AG08395 (cell line): ENCODE measurements at places on chromosomes 5 and 9.

DNA sequence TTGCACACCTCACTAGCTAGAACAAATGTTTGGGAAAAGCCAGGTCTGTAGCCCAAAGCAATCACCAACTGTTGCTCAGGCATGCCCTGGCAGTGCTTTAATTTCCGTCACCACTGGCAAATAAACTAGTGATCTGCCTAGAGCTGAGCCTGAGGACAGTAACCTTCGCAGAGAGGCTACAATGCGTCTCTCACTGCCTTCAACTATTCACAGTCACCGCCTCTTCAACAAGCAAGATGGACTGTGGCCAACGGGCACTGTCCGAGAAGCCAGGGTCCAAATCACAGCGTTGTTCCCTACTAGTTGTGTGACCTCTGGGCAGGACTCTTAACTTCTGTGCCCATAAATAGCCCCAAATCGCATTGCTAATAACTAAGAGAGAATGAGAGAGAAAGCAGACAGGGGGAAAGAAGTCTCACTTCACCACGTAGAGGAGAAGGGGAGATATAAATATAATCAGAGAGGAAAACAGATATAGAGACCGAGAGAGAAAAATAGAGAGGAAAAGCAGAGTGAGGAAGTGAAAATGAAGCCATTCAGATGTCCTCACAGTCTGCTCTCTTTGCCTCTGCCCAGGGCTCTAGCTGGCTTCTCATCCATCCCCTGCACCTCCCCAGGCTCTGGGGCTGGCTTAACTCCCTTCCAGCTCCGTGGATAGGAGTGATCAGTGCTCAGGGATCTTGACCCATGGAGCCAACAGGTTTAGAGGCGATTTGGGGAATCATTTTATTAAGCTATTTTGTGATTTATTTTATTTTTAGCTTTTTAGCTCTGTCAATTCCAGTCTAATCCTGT is 157.9 kb downstream of the ZDHHC21 start:
- DNase-seq, result no peak

DNA sequence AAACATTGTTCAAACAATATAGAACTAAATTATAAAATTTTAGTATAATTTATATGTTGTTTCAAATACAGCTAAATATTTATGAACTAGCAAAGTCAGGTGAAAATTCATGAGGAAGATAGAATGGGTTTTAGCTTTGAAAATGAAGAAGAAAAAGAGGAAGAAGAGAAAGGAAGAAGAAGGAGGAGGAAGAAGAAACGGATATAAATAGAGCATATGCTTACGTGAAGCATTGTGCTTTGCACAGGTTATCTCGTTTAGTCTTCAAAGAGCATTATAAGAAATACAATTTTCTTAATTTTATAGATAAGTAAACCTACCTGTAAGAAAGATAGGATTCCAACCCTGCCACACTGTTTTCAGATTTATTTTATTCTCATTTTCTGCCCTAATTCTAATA is 620.6 kb upstream of the DAB2 start:
- no peak for DNase-seq

DNA sequence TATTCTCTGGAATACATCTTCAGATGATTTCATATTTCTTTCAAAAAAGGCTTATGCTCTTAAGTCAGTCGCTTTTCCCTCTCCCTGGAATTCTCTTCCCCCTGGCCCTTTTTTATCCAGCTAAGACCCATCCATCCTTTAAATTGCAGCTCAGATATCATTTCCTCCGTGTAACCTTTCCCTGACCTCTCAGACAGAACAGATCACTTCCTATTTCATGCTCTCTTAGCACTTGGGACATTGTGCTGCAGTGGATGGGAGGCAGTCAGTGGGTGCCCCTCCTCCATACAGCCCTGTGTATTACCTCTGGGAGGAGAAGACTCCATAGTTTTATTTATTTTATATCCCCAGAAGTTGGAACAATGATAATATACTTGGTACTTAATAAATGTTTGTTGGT is 423.4 kb downstream of the ISL1 start:
- no peak for DNase-seq

GRCh38 chr5:107969847-107970246 is 299.1 kb upstream of the EFNA5 start:
- DNase-seq, result no peak

DNA sequence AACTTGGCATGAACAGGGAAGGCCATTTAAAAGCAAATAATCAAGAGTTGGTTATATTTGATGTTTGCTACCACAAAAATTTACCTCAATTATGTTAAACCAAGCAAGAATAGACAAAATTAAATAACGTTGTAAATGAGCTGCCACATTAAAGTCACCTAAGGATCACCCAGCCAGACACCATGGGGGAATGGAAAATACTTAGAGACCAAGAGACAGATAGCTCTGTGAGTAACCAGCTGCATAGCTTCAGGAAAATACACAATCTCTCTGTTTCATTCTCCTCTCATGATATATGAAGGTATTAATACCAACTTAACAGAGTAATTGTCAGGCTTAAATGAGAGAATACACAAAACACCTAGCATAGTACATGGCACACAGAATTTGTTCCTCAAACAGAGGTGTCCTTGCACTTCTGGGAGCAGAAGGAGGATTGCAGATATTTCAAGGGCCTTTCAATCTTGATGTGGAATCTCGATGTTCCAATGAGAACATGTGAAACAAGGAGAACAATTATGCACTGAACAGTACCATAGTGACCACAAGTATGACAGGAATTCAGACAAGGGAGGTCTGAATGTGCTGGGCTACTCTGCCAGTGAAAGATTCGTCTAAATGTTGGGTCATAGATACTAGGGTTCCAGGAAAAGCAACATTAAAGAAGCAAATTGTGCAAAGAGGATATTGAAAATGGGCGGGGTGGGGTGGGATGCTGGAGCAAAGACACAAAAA is 18.6 kb downstream of the JAKMIP2 start:
- no peak for DNase-seq

GRCh38 chr5:160467555-160468362 is 46.1 kb downstream of the PTTG1 start:
- DNase-seq, result peak; percentile 67

DNA sequence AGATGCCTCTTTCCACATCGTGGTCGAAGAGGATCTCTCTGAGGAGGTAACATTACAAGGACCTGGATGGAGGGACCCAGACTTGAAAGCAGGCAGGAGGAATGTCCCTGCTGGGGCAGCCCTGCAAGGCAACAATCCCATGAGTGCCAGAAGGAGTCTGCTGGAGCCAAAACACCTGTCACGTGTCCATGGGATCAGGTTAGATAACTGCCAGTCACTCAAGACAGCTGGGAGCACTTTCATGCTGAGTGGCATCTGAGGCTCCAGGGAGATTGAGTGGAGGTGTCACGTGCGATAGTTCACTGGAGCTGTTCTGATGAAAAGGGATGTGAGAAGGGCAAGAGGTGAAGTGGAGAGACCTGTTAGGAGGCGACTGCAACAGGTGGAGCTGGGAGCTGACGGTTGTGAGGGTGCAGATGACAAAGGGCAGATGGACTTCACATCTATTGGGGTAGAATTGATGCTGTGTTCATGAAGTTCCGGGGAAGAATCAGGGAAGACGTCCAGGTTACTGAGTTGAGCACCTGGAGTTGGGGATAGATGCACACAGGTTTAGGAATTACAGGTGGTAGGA is 68.4 kb downstream of the ICE1 start:
- DNase-seq, result no peak

DNA sequence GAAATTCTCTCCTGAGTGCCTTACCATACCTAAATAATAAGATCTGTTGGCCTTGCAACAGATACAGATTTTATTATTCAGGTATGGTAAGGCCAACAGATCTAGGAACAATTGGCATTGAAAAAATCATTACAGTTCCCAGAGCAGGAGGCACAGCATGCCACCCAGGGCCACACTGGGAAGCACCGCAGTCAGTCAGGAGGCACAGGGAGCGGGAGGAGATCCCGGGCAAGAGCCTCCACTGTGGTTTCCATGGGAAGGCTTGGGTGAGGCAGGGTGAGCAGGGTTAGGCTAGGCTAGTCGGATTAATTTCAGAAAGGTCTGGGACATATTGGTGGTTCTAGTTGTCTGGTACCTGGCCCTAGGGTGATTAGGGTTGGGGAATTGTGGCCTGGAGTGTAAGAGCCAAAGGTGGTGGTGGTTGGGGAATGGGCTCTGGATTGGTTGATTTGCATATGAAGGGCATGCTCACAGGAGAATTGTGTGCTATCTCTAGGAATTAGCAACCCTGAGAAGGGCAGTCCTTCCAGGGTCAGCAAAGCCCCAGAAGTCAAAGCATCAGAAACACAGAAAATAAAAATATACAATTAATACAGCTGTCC is 111.4 kb downstream of the PDE8B start:
- DNase-seq, result no peak

DNA sequence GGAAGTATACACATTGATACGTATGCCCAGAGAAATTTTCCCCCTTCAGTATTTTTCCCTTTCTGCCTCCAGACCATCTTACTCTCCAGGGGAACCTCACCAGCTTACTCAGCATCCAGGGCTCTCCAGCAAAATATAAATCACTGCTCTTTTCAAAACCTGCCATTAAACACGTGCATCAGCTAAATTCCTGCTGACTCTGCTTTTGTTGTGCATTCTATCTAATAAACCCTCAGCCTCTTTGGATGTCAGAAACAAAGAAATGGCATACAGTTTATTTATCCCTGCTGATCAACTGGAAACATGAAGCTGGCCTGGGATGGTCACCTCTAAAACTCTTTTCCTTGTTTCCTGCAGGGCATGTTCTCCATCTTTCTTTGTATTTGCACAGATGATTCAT is 126.8 kb downstream of the TRPM3 start:
- DNase-seq, result no peak

GRCh38 chr5:150710165-150710564 is 9.3 kb upstream of the RBM22 start:
- DNase-seq, result peak; percentile 17

DNA sequence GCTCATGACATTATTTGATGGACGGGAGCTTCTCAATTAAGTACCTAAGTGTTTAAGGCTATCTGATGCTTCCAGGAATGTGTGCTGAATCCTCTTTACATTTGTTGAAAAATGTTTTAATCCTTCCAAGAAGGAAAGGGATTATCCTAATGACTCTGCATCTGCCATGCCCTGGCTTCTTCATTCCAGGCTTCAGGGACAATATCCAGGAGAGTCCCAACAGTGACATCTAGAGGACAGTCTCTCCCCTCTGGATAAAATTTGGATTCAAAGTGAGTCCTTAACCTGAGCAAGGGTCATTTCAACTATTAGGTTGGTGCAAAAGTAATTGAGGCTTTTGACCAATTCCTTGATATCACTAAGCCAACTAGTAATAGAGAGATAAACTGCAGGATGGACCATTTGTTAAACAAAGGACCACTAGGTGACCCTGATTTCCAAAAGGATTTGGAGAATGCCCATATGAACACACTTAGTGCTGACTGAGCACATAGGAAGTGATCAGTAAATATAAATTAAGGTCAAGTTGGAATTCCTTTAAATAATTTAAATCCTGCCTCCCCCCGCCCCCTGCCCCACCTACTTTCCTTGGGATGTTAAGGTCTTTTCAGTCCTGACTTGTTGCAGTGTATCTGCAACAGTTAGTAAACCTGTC is 19.1 kb downstream of the TNFSF8 start:
- peak; percentile 73 for DNase-seq

DNA sequence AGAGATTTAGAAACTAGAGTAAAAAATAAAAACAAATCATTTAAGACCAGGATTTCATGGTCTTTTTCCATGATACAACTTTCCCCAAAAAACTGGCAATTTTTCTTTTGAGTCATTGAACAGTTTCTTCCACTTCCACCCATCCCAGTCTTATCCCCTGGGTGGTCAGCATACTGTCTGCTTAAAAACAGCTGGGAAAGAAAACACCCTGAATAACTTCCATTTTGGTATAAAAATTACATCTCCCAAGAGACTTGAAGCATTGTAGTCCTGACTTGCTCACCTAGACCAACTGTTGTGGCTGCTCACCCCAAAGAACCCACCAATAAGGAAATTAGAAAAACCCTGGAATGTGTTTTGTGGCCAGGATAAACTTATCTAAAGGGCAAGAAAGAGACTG is 731.3 kb downstream of the NR2F1-AS1 start:
- no peak for DNase-seq

- DNase-seq, result no peak
These were observed 59.9 kb downstream of the VAV2 start for GRCh38 chr9:133932181-133932580.

DNA sequence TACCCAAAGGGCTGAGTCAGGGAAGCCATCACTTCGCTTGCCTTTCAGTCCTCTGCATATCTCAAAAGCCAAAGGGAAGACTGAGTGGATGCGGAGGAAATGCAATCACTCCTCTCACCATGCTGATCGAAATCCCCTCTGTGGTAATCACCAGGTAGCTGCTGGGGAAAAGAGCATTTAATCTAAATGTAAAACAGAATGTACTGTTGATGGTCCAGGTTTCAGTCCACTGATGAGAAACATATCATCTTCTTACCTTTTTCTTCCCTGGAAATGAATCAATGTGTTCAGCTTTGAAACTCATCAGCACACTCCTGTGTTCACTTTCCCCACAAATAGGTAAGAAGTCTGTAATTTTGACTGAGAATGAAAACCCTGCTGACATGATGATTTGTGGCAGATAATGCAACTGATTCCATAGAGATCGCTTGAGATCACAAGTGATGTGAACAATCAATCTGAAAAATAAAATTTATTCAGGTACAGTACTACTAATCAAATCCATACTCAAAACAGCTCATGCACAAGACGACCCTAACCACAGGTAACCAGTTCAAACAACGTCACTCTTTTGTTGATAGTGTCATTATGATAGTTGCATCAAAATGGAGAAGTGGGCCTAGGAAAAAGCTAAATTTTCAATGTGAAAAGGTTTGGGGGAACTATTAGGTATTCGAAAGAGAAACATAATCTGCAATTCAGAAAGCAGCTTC is 454.0 kb upstream of the RGMB start:
- no peak for DNase-seq

DNA sequence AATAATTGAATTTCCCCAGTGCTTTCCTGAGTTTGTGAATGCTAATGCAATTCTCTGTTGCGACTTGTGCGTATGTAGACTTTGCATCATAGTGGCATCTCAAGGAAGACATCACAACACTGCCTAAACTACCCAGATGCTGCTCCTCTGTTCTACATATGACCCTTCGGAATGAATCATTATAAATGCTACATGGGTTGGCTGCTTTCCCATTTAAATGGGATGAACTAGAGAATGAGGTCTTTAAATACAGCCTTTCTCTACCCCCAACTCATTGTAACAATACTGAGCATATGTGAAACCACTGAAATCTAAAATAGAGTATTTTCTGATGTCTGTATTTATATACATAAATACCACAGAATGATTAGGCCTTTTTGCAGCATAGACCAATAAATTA is 136.6 kb upstream of the ICE1 start:
- DNase-seq, result no peak

DNA sequence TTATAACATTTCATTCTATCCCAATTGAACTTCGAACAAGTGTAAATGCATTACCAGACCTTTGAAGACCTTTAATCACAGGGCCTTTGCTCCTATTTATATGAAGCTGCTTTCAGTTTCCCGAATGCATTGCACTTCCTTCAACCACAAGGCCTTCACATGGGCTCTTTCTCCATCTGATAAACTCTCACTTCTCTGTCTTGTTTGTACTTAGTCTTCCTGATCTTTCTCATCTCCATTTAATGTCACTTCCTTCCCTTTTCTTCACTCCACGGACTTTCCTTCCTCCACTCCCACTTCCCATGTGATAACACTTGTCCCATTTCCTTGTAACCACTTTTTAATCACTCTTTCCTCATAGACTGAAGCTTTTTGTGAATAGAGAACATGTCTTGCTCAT is 74.3 kb upstream of the TNC start:
- no peak for DNase-seq

- DNase-seq, result no peak
These were observed 267.3 kb downstream of the EFNA5 start for GRCh38 chr5:107403228-107403953.
